ENCODE measurements at places on chromosomes 2 and 18.

- peak overlapping the region; percentile 77 for H3K4me3 ChIP-seq
- DNase-seq, result no peak
- H3K27me3 ChIP-seq, result no peaks in the 10 kb centered on the region
- H3K27ac ChIP-seq, result peak overlapping the region; percentile 72
- H3K4me1 ChIP-seq, result peaks cover 47% of the 10 kb centered on the region
- H3K36me3 ChIP-seq, result peaks cover 20% of the 10 kb centered on the region
These were observed 58.1 kb upstream of the RNU4ATAC start for GRCh38 chr2:121472470-121472993.

DNA sequence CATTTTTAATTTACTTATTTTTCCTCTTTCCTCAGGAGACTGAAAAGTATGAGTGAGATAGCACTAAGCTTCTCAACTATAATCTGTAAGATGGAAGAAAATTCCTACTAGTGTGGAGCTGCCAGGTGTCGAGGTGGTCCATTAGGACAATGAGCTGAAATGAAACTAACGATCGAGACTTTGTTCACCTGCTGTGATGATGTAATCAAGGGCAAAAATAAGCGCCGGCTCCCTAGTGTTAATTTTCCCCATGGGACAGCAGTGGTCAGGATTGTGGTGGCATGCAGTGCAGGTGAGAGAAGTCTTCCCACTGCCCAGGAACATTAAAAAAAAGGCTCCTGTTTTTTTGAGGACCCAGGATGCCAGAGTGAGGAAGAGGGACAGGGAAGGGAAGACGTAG is 859.1 kb upstream of the GCFC2 start:
- H3K36me3 ChIP-seq, result no peaks in the 10 kb centered on the region
- H3K27me3 ChIP-seq, result no peaks in the 10 kb centered on the region
- H3K27ac ChIP-seq, result no peak overlapping the region
- no peak overlapping the region for H3K4me3 ChIP-seq

DNA sequence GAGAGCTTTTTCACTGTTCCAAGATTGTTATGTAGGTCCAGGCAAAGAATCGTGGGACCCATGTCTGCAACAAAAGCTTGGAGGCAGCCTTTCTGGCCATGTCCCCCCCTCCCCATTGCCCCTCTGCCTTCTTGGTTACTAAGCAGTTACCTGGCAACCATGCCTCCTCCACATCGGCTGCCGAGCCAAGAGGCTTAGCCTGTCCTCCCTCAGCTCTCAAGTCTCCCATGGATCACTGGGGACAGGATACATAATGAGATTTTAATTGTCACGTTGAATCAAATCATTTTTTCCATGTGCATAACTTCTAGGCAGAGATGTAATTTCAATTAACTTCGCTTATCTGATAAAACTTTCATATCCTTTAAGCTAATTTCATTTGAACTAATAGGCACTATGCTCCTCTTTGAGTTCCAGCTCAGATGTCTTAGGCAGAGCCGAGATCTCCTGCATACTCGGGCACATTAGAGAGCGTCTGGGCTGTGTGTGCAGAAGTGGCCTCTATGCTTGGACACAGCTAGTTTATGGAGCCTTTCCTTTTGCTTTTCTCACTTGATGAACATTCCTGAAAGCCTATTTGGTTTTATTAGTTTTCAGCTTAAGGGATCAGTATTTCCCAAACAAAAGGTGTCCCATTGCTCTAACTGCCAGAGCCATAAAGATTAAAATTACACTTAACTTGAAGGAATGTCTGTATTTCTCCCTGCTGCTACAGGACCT is 80.7 kb downstream of the LYPD1 start:
- H3K27me3 ChIP-seq, result no peaks in the 10 kb centered on the region
- no peak overlapping the region for H3K27ac ChIP-seq
- no peak for DNase-seq

- no peak for DNase-seq
- no peak overlapping the region for H3K27ac ChIP-seq
- H3K27me3 ChIP-seq, result no peaks in the 10 kb centered on the region
These were observed 290.6 kb downstream of the ZNF521 start for GRCh38 chr18:25061395-25061794.

DNA sequence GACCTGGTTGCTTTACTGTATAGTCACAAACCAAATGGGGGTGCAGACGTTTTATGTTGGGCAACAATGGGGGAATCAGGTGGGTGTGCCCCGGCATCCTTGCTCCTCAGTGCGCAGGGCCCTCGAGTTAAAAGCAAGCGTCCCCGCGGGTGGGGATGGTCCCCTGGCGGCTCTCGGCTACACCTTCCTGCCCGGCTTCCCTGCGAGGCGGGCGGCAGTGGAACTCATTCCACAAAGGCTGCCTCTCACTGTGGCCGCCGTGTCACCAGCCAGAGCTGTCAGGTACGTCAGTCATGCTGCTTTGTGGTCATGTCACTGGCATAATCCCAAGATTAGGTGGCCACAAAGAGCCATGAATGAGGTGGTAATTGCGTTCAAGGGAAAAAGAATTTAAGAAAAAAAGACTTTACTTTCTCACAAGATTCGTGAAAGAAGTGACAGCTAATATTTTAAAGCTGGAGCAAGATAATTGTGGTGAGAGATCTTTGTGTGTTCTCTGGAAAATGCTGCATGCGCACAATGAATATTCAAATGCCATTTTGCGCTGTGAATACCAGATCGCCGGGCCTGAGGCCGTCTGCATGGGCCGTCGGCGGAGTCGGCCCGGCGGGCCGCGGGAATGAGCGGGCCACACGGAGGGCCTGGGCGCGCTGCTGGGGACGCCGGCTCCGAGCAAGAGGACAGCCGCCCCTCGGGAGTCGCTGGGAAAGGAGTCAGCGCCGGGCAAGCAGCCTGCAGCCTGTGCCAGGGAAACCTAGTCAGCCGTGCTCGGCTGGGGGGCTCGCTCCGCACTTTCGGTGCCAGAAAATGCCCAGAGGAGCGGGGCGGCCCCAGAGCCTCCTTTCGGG is 82.3 kb upstream of the LDLRAD4 start:
- peaks cover 5% of the 10 kb centered on the region for H3K27me3 ChIP-seq
- DNase-seq, result no peak
- H3K27ac ChIP-seq, result no peak overlapping the region
- H3K36me3 ChIP-seq, result no peaks in the 10 kb centered on the region
- H3K4me3 ChIP-seq, result peak overlapping the region; percentile 81

DNA sequence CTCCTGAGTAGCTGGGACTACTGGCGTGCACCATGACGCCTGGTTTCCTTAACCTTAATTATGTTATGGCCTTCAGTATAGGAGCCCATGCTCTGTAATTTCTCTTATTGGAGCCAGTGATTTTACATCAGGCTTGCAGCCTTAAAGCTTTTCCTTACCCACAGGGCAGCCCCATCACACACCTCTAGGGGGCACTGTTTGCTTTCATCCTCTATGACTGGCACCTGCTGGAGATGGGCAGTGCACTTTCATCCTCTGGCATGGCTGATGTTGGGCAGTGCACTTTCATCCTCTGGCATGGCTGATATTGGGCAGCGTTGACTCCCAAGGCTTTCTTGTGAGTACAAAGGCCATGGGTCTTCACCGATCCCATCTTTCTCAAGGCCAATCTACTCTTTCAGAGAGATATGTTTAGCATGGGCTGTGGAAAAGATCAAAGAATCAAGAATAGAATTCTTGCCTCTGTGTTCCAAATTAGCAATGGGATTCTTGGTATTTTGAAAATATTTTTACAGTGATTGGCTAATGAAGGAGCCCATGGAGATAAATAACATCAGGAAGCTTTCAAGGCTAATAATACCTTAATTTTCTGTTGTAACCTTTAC is 80.7 kb upstream of the MEX3C start:
- H3K4me1 ChIP-seq, result peaks cover 13% of the 10 kb centered on the region
- peaks cover 4% of the 10 kb centered on the region for H3K27me3 ChIP-seq
- DNase-seq, result peak; percentile 63

Data from natural killer cell treated with Interleukin-12 subunit alpha and Interleukin-12 subunit beta and Interleukin-15 and Interleukin-18, amount 100 ng/mL, for 72 hours (primary cell).